Activated CD4-positive, alpha-beta memory T cell treated with anti-CD3 and anti-CD28 coated beads, Interleukin-2, amount 10 ng/mL, durations not matched to agents 7 days and 5 days (primary cell): ENCODE measurements at places on chromosomes 7 and 10.

- no peak overlapping the region for H3K4me3 ChIP-seq
- DNase-seq, result no peak
- peaks cover 4% of the 10 kb centered on the region for H3K27me3 ChIP-seq
- H3K4me1 ChIP-seq, result no peaks in the 10 kb centered on the region
- no peak overlapping the region for H3K27ac ChIP-seq
Measured at GRCh38 chr10:117617659-117618058, 75.1 kb downstream of the EMX2 start.

DNA sequence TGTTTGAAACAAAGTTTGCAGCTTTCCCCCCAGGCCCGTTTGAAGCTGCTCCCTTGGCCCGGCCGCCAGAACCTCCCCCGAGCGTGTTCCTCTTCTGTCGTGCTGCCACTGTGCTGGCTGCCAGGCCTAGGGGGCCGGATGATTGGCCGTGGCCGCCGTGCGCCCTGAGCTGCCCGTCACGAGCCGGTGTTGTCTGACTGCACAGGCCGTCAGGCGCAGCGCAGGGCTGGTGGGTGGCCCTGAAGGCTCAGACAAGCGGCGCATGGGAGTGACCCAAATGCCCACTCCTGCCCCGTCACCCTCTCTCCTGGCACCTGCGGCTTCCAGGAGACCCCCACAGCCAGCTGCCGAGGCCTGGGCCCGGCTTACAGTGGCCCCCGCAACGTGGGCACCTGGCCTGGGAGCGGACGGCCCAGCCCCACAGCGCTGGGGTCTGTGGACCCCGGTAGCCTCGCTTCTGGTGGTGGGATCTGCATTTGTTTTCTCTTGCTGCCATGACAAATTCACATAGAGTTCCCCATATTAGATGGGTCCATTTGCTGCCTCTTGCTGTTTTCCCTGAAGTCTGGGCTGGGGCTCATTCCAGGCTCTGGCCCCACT, 13.1 kb downstream of the JAKMIP3 start:
- H3K36me3 ChIP-seq, result no peaks in the 10 kb centered on the region
- no peak for DNase-seq
- H3K4me3 ChIP-seq, result no peak overlapping the region
- peaks cover 12% of the 10 kb centered on the region for H3K27me3 ChIP-seq
- no peak overlapping the region for H3K27ac ChIP-seq
- no peaks in the 10 kb centered on the region for H3K4me1 ChIP-seq

- peaks cover 9% of the 10 kb centered on the region for H3K36me3 ChIP-seq
- H3K4me1 ChIP-seq, result peaks cover 14% of the 10 kb centered on the region
- peaks cover 59% of the 10 kb centered on the region for H3K27me3 ChIP-seq
- peak within 1 kb of the TSS; percentile 77 for H3K4me3 ChIP-seq
- peak; percentile 71 for DNase-seq
Measured at GRCh38 chr10:47384148-47384921, at the start of gene ZNF488. Gene ZNF488, minus strand, starts transcription at chr10:47384293. Its CDS starts 15,464 bp downstream, at chr10:47368829.

GRCh38 chr7:75971309-75971960, 23.0 kb downstream of the TMEM120A start:
- H3K36me3 ChIP-seq, result peaks cover 9% of the 10 kb centered on the region
- no peak for DNase-seq
- no peaks in the 10 kb centered on the region for H3K27me3 ChIP-seq

- H3K36me3 ChIP-seq, result no peaks in the 10 kb centered on the region
- H3K27ac ChIP-seq, result no peak overlapping the region
- no peak for DNase-seq
Measured at GRCh38 chr10:62373639-62373994, 552 bp upstream of the ZNF365 start.

- H3K36me3 ChIP-seq, result peaks cover 58% of the 10 kb centered on the region
- H3K27ac ChIP-seq, result no peak overlapping the region
Measured at GRCh38 chr10:15796098-15796759, 64.1 kb downstream of the MINDY3 start.

- no peak overlapping the region for H3K4me3 ChIP-seq
- no peaks in the 10 kb centered on the region for H3K36me3 ChIP-seq
- no peaks in the 10 kb centered on the region for H3K4me1 ChIP-seq
- DNase-seq, result no peak
- no peak overlapping the region for H3K27ac ChIP-seq
- H3K27me3 ChIP-seq, result no peaks in the 10 kb centered on the region
Measured at GRCh38 chr7:15084368-15084767, 181.8 kb upstream of the DGKB start.

GRCh38 chr10:93299606-93300287, 182.4 kb downstream of the MYOF start:
- DNase-seq, result no peak
- H3K4me1 ChIP-seq, result no peaks in the 10 kb centered on the region
- H3K27ac ChIP-seq, result no peak overlapping the region

GRCh38 chr10:79047584-79047874, 21.2 kb upstream of the ZMIZ1 start:
- no peak overlapping the region for H3K4me3 ChIP-seq
- H3K36me3 ChIP-seq, result no peaks in the 10 kb centered on the region
- peak overlapping the region; percentile 91 for H3K27ac ChIP-seq
- no peak for DNase-seq
- H3K4me1 ChIP-seq, result peaks cover 44% of the 10 kb centered on the region
- H3K27me3 ChIP-seq, result peaks cover 7% of the 10 kb centered on the region

DNA sequence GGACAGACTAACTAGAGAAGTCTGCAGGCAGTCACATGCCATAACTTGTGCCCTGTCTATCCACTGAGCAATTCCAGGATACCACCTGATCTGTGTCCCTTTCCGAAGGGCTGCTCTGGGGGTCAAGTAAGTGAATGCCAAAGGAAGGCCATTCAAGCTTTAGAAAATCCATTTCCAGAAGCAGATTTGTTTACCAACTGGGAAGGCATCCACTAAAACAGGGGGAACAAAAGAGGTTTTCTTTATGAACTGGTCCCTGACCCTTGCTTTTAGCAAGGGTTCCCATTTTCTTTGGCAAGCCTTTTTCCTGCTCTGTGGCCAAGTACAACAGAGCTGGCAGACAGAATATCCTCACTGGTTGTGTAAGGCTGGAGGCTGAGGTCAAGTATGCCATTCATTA, 36.5 kb downstream of the ITPRID1 start:
- H3K27ac ChIP-seq, result no peak overlapping the region
- DNase-seq, result no peak
- no peaks in the 10 kb centered on the region for H3K4me1 ChIP-seq
- H3K36me3 ChIP-seq, result no peaks in the 10 kb centered on the region
- no peaks in the 10 kb centered on the region for H3K27me3 ChIP-seq

GRCh38 chr7:24707988-24708615, 49.2 kb downstream of the GSDME start:
- H3K36me3 ChIP-seq, result no peaks in the 10 kb centered on the region
- DNase-seq, result no peak
- peaks cover 7% of the 10 kb centered on the region for H3K4me1 ChIP-seq
- no peak overlapping the region for H3K4me3 ChIP-seq
- H3K27ac ChIP-seq, result no peak overlapping the region
- peaks cover 5% of the 10 kb centered on the region for H3K27me3 ChIP-seq
